GM23248 (cell line): ENCODE measurements at places on chromosomes 3 and 15. TPM values are rescaled to one million over a fixed set of nuclear protein-coding genes. Genes with fewer than 3 reads are reported as not detected.

TXNRD3 gene
- 14.7 and 15.7 TPM in 2 replicates for polyA plus RNA-seq

SNX4 gene
- 27.6 and 29.8 TPM in 2 replicates for polyA plus RNA-seq

HGD gene
- polyA plus RNA-seq, result not detected in 2 replicates

CKMT1B gene
- polyA plus RNA-seq, result not detected in 2 replicates

ZBTB47 gene
- polyA plus RNA-seq, result 5.2 TPM in 2 replicates

PPARG gene
- 0.49 and 0.79 TPM in 2 replicates for polyA plus RNA-seq

CPB1 gene
- polyA plus RNA-seq, result not detected in 2 replicates

GOLGA6A gene
- polyA plus RNA-seq, result not detected in 2 replicates

STARD9 gene
- 0.34 and 0.60 TPM in 2 replicates for polyA plus RNA-seq

HDGFL3 gene
- polyA plus RNA-seq, result 16.2 and 20.7 TPM in 2 replicates

ENTPD3 gene
- not detected in 2 replicates for polyA plus RNA-seq

PATL2 gene
- polyA plus RNA-seq, result 0.26 TPM in 1 of 2 replicates, not detected in the other

MAPKAPK3 gene
- 33.2 and 35.4 TPM in 2 replicates for polyA plus RNA-seq

PRSS50 gene
- not detected in 2 replicates for polyA plus RNA-seq

AQP9 gene
- not detected in 2 replicates for polyA plus RNA-seq

GOLGA6L10 gene
- not detected in 2 replicates for polyA plus RNA-seq

UCN2 gene
- polyA plus RNA-seq, result 0.25 and 0.45 TPM in 2 replicates

ZIC4 gene
- polyA plus RNA-seq, result 4.3 and 6.3 TPM in 2 replicates

EFHB gene
- 1.0 and 1.3 TPM in 2 replicates for polyA plus RNA-seq

CCRL2 gene
- not detected in 2 replicates for polyA plus RNA-seq

SMAD6 gene
- 3.5 and 3.6 TPM in 2 replicates for polyA plus RNA-seq

CCDC14 gene
- polyA plus RNA-seq, result 18.2 and 23.2 TPM in 2 replicates

C3orf52 gene
- 1.6 and 1.9 TPM in 2 replicates for polyA plus RNA-seq

PLAAT1 gene
- not detected in 2 replicates for polyA plus RNA-seq

NRG4 gene
- polyA plus RNA-seq, result 0.11 TPM in 1 of 2 replicates, not detected in the other

CCDC39 gene
- polyA plus RNA-seq, result not detected in 2 replicates

SNTN gene
- not detected in 2 replicates for polyA plus RNA-seq

MLF1 gene
- 13.6 and 15.6 TPM in 2 replicates for polyA plus RNA-seq

TGM4 gene
- polyA plus RNA-seq, result not detected in 2 replicates

IQCF5 gene
- not detected in 2 replicates for polyA plus RNA-seq

LIPC gene
- polyA plus RNA-seq, result 0.63 and 1.1 TPM in 2 replicates

CTXN2 gene
- not detected in 2 replicates for polyA plus RNA-seq

TIMP4 gene
- polyA plus RNA-seq, result 0.27 TPM in 1 of 2 replicates, not detected in the other

GABRR3 gene
- not detected in 2 replicates for polyA plus RNA-seq

SAXO2 gene
- polyA plus RNA-seq, result 0.51 and 2.0 TPM in 2 replicates

TICRR gene
- 1.2 and 1.3 TPM in 2 replicates for polyA plus RNA-seq

DOCK3 gene
- polyA plus RNA-seq, result 0.20 and 0.23 TPM in 2 replicates

CERS3 gene
- polyA plus RNA-seq, result not detected in 2 replicates

PLCB2 gene
- 1.1 TPM in 2 replicates for polyA plus RNA-seq

SPINK8 gene
- not detected in 2 replicates for polyA plus RNA-seq

POTEB2 gene
- polyA plus RNA-seq, result not detected in 2 replicates

ACSBG1 gene
- polyA plus RNA-seq, result 0.03 and 0.04 TPM in 2 replicates

SLC6A1 gene
- polyA plus RNA-seq, result not detected in 2 replicates
